ENCODE measurements at places on chromosomes 16 and 17.

GRCh38 chr16:80792031-80792430 is 12.4 kb downstream of the CDYL2 start:
- no peak for DNase-seq

DNA sequence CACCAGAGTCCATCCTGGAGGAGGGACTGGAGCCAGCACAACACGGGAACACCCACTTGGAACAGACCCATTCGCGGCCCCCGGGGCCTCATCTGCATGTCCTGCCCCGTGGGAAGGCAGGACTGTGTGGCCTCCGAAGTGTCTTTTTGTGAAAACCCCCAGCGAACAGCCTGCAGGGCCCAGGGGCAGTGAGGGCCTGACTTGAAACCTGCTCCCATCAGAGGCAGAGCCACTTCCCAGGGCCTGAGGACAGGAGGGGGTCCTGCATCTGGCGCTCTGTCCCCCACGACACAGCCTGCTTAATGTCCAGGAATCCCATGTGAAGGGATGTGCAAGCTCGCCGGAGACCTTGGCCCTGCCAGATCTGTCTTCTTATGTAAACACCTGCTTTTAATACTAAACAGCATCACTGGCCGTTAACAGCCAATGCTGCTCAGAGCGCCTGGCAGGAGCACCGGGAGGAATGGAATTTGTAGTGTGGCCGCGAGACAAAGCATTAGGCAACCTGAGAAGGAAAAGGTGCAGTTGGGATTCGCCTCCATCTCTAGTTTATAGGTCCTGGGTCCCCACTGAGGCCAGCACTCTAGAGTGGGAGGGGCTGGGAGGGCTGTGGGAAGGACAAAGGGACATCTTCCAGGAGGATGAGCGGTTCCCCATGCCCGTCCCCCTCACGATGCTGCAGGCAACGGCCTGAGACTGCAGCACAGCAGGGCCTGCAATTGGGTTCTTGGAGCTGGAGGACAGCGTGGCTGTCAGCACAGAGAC is 9.6 kb upstream of the EVPL start:
- no peak for DNase-seq

DNA sequence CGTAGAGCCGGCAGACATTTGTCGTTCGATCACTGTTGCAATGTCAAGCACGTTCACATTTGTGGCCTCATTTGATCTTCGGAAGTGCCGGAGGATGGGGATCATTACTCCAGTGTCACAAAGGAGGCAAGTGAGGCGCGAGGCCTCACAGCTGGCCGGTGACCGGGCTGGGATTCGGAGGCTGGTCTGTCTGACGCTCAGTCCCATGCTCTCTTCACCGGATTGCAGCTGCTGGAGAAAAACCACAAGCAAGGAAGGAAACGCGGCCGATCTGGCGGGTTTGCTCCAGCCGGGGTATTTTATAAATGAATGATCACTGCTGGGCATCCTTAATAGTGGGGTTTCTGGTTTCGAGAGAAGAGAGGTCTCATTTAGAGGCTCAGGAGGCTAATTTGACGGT is 127.8 kb downstream of the OR1D5 start:
- DNase-seq = no peak

GRCh38 chr17:45426561-45426960 is 6.1 kb downstream of the ARHGAP27 start:
- no peak for DNase-seq

DNA sequence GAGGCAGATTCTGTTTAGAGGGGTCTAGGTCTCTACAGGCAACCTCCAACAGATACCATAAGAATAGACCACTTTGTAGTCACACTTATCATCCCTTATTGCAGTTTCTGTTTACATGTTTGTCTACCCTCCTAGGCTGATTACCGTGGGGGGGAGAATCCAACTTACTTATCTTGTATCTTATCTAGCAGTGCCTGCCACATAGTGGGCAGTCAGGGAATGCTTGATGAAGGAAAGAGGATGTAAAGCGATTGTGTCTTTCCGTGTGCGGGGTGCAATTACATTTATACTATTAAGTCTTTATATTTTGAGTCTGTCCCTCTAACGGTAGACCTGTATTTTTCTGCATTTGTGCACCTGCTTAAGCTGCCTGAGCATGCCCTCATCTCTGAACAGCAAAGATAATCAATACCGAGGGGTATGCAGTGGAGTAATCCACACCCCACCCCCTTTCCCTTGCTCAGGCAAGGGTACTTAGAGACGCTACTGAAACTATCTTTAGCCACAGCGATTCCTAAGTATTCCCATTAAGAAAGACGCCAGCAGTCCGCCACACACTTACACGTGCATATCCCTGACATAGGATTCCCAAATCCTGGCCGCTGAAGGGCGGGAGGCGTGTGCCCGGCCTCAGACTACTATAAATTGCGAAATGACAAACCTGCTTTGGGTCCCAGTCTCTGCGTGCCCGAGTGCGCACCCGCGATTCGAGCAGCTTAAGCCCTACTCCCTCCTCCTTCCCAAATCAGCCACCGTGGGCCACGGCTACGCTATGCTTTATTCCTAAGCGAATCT is 635 bp upstream of the AATF start:
- DNase-seq = no peak

- no peak for DNase-seq
Measured at GRCh38 chr17:78791840-78792709, 10.0 kb upstream of the CYTH1 start.

DNA sequence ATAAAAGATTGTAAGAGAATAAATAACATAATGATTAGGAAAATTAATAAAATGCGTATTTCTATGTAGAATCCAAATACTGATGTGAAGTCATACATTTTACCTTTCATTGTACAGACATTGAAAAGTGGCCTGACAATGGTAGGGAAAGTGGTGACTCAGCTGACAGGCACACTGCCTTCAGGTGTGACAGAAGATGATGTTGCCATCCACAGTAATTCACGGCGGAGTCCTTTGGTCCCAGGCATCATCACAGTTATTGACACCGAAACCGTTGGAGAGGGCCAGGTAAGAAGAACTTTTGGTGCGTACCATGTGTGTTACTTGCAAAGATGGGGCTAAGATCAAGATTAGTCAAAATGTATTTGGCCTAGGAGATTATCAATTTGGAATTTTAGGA is 232.8 kb downstream of the BCAS3 start:
- DNase-seq = no peak

DNA sequence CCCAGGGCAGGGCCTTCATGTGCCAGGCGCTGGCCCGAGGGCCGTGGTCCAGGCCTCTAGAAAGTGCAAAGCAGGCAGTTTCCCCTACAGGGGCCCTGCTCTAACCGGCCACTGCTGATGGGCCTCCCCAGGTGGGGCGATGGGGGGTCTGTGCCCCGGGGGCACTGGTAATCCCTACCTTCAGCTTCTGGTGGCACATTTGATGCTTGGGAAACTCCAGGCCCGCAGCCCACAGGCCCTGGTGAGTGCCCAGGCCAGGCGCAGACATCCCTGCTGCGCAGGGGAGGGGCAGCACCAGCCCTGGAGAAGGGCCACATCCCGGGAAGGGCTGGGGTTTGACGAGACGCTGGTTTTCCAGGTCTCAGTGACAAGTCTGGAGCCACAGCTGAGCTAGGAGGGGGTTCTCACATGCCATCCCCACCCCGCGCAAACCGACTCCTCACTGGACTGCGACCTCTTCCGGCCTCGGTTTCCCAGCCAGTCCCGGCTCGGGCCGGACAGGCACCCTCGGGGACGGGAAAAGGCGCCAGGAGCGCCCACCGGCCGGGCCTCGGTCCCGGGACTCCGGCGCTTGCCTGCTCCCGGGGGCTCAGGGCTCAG is 1.6 kb downstream of the DOC2B start:
- DNase-seq = no peak

GRCh38 chr16:49809561-49809960 is 46.4 kb downstream of the ZNF423 start:
- DNase-seq = no peak

DNA sequence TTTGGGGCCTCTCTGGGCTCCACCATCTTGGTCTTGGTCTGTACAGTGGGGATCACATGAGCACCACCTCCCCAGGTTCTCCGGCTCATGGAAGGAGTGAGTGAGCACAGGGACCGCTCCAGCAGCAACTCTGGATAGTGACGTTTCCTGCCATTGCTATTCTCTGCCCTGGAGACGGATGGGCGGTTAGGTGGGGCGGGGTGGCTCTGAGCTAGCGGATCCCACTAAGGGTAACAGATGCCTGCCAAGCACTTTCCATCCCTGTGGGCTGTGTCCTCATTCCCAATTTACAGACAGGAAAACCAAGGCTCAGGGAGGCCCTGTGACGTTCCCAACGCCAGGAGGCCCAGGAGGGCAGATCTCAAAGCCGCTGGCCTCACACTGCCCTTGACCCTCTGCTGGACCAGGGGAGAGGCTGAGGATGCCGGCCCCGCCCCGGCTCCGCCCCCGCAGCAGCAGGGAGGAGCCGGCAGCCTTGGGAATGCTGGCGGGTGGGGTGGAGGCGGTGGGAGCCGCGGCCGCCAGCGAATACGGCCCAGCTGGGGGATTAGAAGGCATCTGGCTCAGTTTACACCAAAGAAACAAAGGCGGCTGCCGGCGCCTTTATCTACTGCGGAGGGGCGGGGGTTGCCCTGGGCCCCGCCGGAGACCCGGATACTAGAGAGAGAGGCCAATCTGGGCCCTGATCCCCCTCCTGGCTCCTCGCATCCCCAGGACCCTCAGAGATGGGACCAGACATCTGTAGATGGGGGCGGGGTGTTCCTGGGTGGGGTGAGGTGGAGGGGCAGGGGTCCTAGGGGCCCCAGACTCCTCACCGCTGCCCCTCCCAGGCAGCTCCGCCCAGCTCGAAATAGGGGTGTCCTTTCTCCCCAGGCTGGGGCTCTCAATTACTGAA is 122.3 kb upstream of the CIBAR2 start:
- peak; percentile 91 for DNase-seq

DNA sequence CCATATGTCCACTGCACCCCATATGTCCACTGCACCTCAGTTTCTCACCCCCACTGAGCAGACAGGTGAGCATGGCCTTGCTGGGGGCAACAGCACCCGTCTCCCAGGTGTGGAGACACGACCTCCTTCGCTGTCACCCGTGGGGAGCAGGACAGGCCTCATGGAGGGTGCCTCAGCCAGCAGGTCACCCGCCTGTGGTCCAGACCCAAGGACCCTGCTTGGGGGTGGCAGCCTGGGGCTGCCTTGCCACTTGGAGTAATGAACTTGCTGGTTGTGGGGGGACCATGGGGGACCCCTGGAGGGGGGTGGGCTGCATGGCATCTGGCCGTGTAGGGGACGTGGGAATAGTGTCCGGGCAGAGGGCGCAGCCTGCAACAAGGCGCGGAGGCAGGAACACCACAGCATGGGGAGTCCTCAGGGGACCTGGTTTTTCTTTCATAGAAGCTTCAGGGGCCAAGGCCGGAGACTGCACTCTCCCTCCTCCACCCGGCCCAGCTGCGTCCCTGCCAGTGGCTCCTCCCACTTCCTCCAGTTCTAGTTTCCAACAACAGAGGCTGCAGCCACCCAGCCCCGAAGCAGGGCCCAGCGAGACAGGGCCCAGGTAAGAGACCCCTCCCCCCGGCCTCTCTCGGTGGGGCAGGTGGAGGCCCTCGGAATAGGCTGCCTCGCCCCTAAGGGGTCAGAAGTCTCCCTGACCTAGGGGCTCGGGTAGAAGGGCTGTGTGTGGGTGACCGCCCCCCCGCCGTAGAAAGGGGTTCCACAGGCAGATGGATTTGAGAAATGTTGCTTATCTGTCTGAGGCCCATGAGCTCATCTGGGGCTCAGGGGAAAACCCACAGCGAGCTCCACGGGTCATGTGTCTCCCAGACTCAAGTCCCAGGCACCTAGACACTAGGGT is at the start of gene NHLRC4:
NHLRC4 (plus strand) TSS at position 531 of the 898 bp plus-strand sequence. CDS start 1,043 bp downstream, outside the sequence.
- peak; percentile 73 for DNase-seq

- no peak for DNase-seq
Measured at GRCh38 chr17:3974138-3974687, 10.0 kb upstream of the ATP2A3 start.

- no peak for DNase-seq
Measured at GRCh38 chr17:64392300-64392699, 1.6 kb upstream of the PECAM1 start.

GRCh38 chr16:79876332-79876730 is 275.8 kb upstream of the MAF start:
- DNase-seq = no peak

GRCh38 chr17:5580367-5580766 is 3.9 kb downstream of the NLRP1 start:
- no peak for DNase-seq

GRCh38 chr16:19400711-19401110 is 17.0 kb upstream of the TMC5 start:
- DNase-seq = no peak

GRCh38 chr17:53971361-53971760 is 148.6 kb downstream of the KIF2B start:
- DNase-seq = no peak

GRCh38 chr16:3188925-3189825 is 1.2 kb downstream of the OR1F1 start:
- DNase-seq = peak; percentile 49

- no peak for DNase-seq
Measured at GRCh38 chr16:74973304-74973703, 11.6 kb downstream of the WDR59 start.

GRCh38 chr16:31367853-31368252 is 12.9 kb downstream of the ITGAX start:
- no peak for DNase-seq

- DNase-seq = no peak
Measured at GRCh38 chr16:4361944-4362311, 9.7 kb upstream of the VASN start.

GRCh38 chr16:4364196-4365013 is 7.2 kb upstream of the VASN start:
- DNase-seq = no peak

DNA sequence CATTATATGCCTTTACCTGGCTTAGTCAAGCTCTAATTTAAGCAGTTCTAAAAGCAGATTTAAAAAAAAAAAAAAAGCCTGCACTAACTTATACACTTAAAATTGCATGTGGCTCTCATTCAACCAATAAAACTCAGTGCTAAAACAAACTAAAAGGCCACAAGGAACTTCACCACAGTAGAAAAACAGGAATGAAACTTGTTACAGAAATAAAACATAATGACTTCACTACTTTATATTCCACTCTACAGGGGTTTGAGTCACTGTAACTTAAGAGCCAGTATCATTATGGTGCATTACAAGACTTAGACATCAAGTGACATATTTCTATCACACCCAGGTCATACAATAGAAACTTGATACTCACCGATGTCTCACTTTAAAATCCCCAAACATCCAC is 11.1 kb downstream of the CA10 start:
- DNase-seq = no peak

DNA sequence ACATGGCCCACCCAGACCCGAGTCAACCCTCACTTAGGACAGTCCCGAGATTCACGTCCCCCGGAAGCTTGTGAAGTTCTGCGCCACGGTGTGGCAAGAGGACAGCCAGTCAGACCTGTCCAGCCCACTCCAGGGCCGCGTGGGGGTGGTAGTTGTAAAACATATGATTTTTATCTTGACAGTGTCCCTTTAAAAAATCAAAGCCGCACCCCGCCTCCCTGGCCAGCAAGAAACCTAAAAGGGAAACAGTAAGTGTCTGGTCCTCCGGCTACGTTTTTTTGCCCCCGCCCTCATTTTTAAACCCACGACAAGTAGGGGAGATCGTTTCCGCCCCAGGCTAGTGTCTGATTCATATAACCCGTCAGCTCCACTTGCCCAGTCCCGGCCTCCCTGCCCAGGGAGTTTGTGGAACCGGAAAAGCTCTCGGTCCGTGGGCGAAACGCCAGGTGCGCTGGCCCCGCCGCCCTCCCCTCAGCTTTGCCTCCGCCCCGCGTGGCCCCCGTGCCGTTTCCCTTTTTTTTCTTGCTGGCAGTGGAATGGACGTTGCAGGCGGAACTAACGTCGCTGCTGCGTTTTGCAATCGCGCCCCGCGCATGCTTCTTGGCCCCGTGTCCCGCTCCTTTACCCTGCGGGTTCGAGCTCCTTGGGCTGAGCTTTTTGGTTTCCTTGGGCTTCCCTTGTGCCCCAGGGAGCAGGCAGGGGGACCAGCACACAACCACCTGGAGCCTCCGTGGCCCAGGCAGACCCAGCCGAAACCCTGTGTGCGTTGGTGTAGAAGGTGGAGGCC is 13.3 kb upstream of the NUDT16L1 start:
- DNase-seq = peak; percentile 47

All from left hindlimb (tissue), 1 donor.